Muscle of back (tissue), 13 donors: ENCODE measurements at places on chromosomes 7 and 10. TPM values are rescaled to one million over a fixed set of nuclear protein-coding genes. Genes with fewer than 3 reads are reported as not detected.

DNA sequence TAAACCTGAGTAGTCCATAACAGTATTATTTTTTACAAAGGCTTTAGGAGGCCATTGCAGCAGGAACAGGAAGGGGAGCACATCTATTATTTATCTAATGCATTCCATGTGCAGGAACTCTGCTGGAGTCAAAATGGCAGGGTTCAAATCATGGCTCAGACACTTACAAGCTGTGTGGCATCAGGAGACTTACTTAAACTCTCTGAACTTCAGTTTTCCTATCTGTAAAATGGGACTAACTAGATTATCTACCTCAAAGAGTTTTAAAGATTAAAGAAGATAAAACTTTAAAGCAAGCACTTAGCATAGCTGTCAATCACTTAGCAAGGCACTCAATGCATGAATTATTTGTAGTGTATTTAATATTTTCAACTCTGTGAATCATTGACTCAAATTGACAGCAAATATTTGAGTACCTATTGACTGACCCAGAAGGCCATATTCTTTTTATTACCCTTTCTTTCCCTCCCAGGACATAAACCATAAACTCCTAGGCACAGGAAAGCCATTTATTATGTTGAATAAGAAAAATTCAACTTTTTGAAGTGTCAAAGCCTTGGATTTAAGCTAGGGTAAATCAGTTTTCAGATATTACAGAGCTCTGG is 115.8 kb upstream of the FAM204A start:
- no peak for DNase-seq

DNA sequence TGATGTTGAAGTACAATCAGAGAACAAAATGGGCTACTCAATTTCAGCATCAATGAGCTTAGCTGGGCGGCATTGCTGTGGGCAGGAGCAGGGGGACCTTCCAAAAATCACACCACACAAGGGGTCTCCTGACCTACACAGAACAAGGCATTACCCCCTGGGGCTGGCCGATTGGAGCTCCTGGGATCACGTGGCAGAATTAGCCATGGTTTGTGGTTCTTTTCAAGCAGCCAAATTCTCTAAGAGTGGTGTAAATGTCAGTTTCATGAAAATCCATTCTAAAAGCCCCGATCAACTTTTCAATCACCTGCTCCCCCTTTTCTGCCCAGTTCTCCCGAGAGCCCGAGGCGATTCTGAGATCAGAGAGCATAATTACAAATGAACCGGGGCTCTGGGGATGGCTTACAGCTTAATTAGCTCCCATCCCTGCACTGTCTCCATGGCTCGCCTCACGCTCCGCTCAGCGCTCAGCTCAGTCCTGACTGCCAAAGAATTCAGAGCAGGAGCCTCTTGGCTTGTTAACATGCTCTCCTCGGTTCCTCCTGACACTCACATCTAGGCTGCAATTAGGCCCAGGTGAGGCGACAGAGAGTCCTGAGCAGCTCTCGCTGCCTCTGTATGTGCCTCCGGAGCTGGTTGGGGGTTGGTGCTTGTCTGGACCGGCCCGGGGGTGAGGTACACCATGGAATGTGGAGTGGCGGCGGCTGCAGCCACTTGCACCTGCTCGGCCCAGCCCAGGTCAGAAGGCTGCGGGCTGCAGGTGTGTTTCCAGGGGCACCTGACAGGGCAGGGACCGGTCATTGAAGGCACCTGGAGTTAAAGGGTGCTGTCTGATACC is 111.8 kb downstream of the WDR11 start:
- no peak for DNase-seq

The SAP25 gene
- 1.6 TPM for polyA plus RNA-seq

DNA sequence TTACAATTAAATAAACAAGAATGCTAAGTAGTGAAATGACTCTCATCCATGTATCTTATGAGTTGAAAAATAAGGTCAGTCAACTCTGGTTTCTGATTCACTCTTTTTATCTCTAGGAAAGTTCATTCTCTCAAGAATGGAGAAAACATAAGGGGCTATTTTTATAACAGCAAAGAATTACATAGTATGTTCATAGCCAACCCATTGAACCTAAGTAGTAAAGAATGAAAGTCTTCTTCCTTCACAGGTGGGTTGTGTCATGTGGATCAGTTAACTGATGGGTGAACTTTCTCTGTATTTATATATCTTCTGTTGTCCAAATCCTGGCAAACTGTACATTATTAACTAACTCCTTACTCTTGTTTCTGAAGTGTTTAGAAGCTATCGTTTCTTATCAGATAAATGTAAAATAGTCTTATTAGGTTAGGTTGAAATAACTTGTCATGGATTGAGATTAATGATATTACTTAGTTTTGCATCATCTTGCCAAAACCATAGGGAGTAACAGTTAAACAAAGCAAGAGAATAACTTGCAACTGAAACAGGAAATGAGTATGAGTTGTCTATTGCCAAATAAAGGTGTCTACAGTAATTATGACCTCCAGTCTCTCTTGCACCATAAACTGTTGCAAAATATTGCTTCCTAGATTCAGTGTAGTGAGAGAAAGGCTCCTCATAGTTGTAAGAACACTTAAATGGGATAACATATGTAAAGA is 86.8 kb downstream of the ANKRD7 start:
- DNase-seq = no peak

The DIP2C gene
- polyA plus RNA-seq = 23.3 TPM

DNA sequence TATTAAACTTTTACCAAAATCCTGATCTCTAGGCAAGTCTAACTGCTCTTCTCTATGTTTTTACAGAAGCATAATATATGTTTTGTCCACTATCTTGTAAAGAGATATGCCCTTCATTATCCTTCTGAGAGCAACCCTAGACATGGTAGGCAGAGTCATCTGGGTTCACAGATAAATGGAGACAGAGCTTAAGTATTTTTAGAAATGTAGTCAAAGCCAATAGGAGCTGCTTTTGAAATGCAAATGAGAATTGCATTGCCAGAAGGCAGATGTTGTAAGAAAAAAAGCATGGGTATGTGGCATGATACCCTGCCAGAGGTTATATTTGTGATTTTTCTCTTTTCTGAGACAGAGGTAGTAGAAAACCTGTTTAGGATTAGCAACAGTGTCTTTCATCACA is 964.8 kb downstream of the SORCS3 start:
- DNase-seq = no peak

DNA sequence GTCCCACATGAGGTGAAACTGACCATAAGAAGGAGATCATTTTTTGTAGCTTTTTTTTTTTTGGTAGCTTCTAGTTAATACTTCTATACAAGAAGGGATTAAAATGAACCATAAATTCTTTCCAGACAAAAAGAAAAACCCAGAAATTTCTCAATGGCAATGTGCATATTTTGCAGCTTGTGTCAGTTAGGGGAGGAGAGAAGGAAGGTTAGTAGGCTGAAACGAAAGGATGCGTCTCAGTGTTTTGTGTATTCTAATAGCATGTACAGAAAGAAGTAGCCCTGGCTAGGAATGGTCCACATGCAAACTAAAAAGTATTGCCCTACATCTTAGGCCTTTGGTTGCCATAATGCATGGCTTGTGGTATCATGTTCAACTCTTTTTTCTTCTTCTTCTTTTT is 90.6 kb downstream of the CACNB2 start:
- DNase-seq = no peak

- no peak for DNase-seq
Observed at GRCh38 chr7:107446531-107446930, 23.3 kb upstream of the GPR22 start.

GRCh38 chr10:132687181-132687892 is 98.6 kb downstream of the NKX6-2 start:
- no peak for DNase-seq

- no peak for DNase-seq
Observed at GRCh38 chr10:99161165-99161564, 74.5 kb downstream of the HPSE2 start.

DNA sequence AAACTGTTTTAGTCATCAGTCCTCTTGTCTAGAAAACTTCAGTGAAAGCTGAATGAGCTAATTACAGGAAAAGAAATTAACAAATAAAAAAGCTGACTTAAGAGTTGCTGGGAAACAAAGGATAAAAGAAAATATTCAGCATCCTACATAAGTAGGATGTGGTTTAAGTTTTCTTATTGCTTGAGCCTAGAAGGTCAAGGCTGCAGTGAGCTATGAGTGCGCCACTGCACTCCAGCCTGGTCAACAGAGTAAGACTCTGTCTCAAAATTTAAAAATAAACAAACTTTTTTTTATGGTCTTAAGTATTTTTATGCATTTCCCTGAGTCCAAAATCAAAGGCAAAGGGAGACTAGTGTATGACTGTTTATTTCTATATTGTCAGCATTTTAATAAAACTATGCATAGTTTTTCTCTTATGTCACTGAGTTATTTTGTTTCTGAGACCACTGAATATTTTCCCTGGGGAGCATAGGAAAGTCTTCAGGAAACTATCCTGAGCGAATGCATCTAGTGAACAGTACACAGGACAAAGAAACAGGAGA is 40.0 kb upstream of the LRRN3 start:
- no peak for DNase-seq

GRCh38 chr7:98250789-98251188 is 1.2 kb downstream of the TECPR1 start:
- DNase-seq = no peak

The MKX gene
- 9.7 TPM for polyA plus RNA-seq

The JAKMIP3 gene
- polyA plus RNA-seq = 0.91 TPM

- no peak for DNase-seq
Observed at GRCh38 chr7:13829231-13829630, 160.2 kb downstream of the ETV1 start.

The SH3PXD2A gene
- 77.6 TPM for polyA plus RNA-seq

The CRYGN gene
- 0.32 TPM for polyA plus RNA-seq
